AG09319 (cell line): ENCODE measurements at places on chromosomes 6 and 20.

DNA sequence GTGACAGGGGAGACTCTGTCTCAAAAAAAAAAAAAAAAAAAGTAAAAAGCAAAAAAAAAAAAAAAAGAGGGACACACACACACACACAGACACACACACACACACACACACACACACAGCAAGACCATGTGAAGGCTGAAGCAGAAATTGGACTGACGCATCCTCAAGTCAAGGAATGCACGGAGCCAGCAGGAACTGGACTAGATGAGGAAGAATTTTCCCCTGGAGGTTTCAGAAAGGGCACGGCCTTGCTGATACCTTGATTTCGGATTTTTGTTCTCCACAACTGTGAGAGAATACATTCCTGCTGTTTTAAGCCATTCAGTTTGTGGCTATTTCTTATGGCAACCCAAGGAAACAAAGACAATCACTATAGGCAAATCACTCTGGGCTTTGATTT lies 176.9 kb upstream of the SALL4 start:
- DNase-seq, result no peak

GRCh38 chr6:15509335-15509933 lies 153.4 kb downstream of the DTNBP1 start:
- no peak for DNase-seq

DNA sequence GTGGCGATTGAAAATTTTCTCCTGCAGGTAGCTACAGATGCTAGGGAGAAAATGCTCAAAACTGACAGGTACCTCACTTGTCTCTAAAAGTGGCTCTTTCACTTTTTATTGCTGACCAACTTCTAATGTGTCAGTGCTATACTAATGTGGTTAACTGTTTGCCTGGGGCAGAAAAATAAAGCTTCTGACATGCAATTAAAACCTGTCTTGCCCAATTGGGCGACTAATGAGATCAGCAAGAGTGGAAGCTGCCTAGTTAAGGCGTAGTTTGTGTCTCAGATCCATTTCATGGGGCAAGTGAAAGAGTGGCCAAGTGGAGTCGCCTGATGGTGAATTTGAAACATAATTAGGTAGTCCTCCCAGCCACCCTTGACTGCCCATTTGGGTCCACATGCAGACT lies 193.3 kb downstream of the TSHZ2 start:
- DNase-seq, result no peak

- no peak for DNase-seq
Observed at GRCh38 chr6:38326837-38327236, 312.9 kb downstream of the BTBD9 start.

DNA sequence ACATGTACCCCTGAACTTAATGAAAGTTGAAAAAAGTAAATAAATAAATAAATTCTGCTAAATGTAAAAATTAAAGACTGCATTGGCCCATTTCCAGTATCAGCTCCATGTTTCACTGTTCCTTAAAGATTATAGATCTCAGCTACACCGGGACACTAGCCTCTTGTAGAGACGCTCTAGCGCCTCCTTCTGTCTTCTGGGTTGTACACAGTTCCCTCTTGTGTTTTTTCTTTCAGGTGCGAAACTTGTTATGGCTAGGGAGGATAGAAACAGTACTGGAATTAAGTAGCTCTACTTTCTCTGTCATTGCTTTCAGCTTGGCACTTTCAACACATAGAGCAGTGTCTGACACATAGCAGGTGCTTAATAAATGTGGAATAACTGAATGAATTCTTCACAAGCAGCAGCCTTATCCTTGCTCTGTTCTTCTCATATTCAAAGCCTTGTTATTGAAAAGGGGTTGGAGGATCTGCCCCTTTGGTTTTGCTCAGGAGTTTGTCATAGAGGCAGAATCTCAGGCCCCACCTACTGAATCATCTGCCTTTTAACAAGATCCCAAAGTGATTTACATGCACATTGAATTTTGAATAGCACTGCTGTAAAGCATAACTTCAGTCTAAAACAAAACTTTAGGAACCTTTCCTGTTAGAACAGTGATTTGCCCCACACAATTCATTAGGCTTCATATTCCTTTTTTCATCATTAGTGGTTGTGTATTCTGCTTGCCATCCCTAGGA lies 92.3 kb downstream of the FIG4 start:
- DNase-seq, result no peak

- DNase-seq, result no peak
Observed at GRCh38 chr6:16089232-16090062, 39.4 kb upstream of the MYLIP start.

DNA sequence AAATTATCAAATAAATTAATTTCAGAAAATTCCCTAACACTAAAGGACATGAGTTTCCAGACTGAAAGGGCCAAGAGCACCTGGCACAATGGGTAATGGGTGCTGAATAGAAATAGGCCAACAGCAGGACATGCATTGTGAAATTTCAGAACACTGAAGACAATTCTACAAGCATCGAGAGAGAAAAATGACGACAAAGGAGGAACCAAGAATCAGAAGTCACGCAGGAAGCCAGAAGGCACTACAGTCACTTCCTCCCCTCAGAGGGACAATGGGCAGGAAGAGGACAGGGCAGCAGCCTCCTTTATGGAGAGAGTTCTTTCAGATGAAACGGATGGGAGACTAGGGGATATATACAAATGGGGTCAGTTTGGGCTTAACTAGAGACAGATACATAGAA lies 29.6 kb downstream of the PCNA start:
- no peak for DNase-seq

GRCh38 chr6:22575190-22575589 lies 5.8 kb downstream of the HDGFL1 start:
- DNase-seq, result no peak

- no peak for DNase-seq
Observed at GRCh38 chr20:63610581-63611435, 16.1 kb downstream of the GMEB2 start.

DNA sequence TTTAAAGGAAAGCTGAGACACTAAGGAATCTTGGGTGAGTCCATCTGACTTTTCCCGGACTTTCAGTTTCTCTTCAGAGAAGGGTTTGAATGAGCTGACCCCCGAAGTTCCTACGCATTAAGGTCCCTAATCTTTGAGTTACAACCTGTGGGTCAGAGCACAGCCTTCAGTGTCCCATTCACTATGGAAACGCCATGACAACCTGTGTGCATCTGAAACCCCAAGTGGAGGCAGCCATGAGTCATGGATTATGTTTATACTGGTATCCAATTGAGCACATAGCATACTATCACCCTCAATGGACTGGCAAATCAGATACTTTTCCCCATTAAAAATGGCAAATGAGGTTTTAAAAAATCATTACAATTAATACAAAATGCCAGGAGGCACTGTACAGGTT lies 11.4 kb downstream of the MYLK4 start:
- no peak for DNase-seq

DNA sequence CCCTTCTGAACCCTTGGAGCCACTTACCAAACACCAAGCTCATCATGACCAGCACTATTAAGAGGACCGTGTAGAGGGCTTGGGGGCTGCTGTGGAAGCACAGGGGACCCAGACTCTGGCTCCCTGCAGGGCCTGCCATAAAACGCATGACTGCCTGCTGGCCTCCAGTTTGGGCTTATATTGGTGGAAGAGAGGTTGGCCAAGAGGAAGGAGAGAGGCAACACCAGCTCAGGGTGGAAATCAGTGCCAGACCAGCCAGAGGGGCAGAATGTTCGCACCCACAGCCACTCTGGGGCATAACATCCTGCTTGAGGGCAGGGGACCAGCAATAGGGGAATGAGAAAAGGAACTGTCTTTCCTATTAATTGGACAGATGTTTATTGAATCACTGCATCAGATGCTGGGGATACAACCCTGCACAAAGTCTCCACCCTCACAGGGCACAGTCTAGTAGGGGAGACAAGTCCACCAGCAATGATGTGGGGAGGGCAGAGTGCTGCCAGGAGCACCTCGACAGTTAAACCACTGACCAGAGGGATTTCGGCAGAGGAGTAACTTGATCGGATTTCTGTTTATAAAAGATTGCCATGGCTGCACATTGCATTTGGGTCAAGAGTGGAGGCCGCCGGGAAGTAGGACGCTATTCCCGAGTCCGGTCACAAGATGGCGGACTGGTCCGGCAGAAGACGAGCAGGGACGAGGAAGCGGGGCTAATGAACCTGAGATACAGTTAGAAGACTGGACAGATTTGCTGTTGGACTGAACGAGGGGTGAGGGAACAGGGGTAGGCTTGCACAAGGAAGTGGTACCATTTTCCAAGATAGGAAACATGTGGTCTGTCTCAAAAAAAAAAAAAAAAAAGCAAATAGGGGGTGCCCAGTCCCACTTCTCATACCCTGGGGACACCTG lies at the start of gene LY6G5C:
LY6G5C (minus strand) TSS at position 842 of the 909 bp plus-strand sequence; CDS start at position 148, 694 bp downstream.
- peak; percentile 89 for DNase-seq

- DNase-seq, result no peak
Observed at GRCh38 chr6:97347111-97347510, 64.1 kb upstream of the MMS22L start.

GRCh38 chr20:945841-946240 lies 29.7 kb upstream of the ANGPT4 start:
- no peak for DNase-seq

- DNase-seq, result no peak
Observed at GRCh38 chr20:62549499-62550086, 73.8 kb upstream of the GATA5 start.

GRCh38 chr6:87165185-87165584 lies 9.8 kb downstream of the ZNF292 start:
- DNase-seq, result no peak

DNA sequence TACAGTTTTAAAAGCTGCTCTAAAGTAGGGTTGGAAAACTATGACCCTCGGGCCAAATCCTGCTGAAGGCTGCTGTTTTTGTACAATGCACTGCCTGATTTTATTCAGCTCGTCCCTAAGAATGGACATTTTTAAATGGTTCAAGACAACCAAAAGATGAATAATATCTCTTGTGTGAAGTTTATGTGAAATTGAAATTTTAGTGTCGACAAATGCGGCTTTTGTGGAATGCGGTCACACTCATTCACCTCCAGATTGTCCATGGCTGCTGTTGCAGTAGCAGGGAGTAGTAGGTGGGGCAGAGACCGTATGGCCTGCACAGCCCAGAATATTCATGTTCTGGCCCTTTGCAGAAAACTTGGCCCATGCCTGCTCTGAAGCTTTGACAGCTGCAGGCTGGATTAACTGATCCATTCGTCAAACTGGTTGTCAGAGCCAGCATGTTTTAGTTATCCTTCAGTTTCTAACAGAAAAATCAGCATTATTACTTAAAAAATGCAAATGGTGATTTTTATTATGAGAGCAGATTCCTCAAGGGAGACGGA lies 91.6 kb downstream of the PSMG4 start:
- no peak for DNase-seq

DNA sequence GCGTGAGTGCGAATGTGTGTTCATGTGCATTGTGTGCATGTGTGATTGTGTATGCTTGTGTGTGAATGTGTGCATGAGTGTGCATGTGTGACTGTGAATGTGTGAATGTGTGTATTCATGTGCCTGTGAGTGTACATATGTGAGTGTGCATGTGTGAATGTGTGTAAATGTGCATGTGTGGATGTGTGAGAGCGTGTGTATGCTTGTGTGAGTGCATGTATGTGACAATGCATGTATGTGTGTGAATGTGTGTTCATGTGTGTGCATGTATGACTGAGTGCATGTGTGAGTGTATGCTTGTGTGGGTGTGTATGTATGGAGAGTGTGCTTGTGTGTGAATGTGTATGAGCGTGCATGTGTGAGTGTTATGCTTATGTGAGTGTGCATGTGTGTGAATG lies 77.4 kb downstream of the SMOC2 start:
- no peak for DNase-seq

DNA sequence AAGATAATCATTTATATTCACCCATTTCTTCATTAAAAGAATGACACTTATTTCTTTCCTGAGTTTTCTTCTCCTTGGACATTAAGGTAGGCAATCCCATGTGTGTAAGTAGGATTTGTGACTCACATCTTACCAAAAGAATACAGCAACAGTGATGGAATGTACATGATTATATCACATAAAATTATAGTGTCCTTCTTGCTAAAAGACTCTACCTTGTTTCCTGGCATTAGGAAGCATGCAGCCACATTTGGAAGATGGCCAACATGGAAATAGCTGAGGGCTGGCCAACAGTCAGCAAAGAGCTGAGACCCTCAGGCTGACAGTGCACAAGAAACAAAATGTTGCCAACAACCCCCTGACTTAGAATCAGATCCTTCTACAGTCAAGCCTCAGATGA lies 327.9 kb upstream of the MARCKS start:
- DNase-seq, result no peak

DNA sequence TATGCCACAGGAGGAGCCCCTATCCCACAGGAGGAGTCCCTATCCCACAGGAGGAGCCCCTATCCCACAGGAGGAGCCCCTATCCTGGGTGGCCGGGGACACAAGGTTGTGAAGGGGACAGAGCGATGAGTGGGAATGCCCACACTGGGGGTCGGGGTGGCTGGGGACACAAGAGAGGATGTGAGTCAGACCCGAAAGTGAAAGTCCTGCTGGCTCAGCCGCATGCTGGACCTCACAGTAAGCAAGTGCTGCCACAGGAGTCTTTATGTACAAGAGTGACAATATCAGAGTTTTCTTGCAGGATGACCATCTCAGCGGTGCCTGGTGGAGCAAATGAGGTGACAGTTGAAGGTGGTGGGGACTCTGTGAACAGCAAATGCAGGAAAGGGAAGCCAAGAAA lies 93.7 kb downstream of the PSMB1 start:
- DNase-seq, result no peak

DNA sequence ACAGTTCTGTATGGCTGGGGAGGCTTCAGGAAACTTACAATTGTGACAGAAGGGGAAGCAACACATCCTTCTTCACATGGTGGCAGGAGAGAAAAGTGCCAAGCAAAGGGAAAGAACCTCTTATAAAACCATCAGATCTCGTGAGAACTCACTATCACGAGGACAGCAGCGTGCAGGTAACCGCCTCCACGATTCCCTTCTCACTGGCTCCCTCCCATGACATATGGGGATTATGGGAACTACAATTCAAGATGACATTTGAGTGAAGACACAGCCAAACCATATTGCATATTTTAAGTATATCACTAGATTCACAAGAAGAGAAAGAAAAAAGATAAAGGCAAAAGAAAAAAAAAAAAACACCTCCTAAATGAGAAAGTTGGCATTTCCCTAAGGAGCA lies 431.9 kb upstream of the RGS17 start:
- no peak for DNase-seq

DNA sequence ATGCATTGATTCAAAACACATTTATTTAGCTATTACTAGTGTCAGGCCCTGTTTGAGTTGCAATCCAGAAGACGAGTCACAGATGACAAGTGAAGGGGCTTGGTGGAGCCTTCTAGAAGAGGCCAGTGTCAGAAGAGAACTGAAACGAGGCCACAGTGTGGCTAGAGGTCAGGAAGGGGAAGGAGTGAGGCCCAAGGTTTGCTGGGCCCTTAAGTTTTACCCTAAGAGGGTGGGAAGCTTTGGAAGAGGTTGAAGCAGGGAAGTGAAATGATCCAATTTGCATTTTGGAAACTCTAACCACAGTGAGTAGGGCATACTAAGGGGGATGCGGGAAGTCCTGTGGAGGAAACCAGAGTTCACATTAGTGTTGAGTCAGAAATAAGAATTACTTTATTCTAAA lies 25.0 kb downstream of the TTK start:
- DNase-seq, result no peak

GRCh38 chr6:47524136-47524845 lies 46.7 kb downstream of the CD2AP start:
- DNase-seq, result no peak

GRCh38 chr6:24529985-24530384 lies 35.2 kb downstream of the ALDH5A1 start:
- no peak for DNase-seq

GRCh38 chr6:1438471-1438881 lies 49.1 kb downstream of the FOXF2 start:
- no peak for DNase-seq

- DNase-seq, result no peak
Observed at GRCh38 chr20:17479063-17479657, 52.0 kb downstream of the BFSP1 start.

GRCh38 chr6:108363889-108364313 lies 69.0 kb downstream of the AFG1L start:
- no peak for DNase-seq
